ELF-1 (cell line): ENCODE measurements at places on chromosomes 5 and 9.

DNA sequence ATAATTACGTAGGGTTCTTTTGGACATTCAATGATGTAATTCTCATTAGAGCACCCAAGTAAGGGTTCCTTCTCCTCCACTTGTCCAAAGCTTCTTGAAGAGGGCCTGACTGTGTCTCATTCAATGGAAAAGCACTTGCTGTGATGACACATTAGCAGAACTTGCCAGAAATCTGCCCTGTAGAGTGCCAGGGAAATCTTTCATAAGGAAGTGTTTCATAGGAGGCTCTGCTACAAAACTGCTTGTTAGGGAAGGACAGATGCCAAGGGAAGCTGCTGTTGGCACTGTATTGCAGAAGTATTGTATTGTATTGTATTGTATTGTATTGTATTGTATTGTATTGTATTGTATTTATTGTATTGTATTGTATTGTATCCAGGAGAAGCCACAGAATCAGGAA, 45.5 kb upstream of the MPDZ start:
- DNase-seq: no peak

GRCh38 chr5:158099571-158100105, 240.7 kb upstream of the CLINT1 start:
- DNase-seq: no peak

GRCh38 chr9:90526386-90526785, 116.2 kb downstream of the DIRAS2 start:
- no peak for DNase-seq

DNA sequence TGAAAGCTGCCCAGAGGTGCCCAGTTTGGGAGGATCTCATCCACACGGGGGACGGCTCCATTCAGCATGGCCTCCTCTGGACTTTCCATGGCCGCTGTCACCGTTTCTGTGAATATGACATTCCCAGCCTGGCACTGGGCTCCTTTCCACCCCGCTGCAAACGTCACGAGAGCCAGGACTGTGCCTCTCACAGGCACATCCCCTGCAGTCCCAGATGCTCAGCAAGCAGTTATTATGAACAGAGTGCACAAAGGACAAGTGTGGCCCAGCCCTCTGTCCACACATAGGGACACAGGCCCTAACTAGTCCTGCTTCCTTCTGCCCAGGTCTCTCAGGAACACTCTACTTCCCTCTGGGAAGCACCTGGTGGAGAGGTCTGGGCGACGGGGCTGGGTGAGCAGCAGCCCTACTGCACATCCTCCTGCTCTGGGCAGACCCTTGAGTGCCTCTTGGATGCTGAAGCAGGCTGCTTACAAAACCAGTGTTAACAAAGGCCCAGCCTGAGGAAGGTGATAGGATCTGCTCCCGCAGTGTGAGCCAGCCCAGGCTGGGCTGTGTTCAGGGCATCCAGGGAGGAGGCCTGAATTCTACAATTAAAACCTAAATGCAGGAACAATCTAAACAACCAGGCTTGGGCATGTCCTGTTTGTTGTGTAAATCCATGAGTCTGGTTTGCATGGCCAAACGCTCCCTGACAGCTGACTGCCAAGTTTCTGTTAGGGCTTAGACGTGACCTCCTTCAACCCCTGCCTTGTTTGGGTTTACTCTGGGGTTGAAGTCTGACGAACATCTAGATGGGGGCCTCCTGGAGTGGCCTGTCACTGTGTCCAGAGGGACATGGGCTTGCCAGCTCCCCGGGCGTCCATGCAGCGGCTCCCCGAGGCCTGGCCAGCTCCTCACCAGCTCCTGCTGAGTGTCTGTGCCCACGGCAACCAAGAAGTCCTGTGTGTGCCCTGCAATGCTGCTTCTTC, 269.8 kb downstream of the GADD45G start:
- DNase-seq: peak; percentile 53

GRCh38 chr5:67335426-67335825, 138.8 kb upstream of the CD180 start:
- DNase-seq: no peak

DNA sequence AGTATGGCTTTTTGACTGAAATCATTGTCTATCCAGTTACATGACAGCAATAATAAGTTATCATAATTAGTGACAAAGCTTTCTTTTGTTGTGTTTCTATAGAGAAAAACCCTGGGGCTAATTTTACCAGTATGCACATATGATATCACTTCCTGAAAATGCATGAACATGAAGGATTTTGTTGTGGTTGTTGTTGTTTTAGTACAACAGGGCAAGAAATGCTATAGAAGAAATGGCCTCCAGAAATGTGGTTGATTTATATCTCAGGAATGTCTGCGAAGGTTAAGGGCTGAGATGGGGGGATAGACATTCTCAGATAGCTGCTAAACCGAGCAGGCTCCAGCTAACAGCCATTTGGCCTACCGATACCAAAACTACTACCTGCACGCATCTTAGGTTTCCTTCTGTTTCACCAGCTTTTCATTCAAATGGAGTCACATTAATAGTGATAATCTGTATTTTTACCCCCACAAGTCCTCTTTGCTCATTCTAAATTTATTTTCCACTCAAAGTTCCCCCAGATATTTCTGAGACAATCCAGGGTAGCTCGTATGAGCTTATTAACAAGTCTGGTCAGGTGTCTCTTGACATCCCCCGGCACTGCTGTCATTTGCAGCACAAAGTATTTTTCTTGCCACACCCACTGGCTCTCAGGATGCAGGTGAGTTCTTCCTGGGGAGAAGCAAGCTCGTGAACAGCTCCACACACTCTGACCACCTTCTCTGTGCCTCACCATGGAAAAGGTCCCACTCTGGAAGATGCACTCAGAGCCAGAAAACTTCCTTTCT, 232.4 kb upstream of the GAS1 start:
- DNase-seq: no peak

- DNase-seq: no peak
Measured at GRCh38 chr5:179120421-179120861, 60.3 kb downstream of the ZNF354C start.

GRCh38 chr9:114156657-114157421, 1.5 kb downstream of the COL27A1 start:
- peak; percentile 69 for DNase-seq

DNA sequence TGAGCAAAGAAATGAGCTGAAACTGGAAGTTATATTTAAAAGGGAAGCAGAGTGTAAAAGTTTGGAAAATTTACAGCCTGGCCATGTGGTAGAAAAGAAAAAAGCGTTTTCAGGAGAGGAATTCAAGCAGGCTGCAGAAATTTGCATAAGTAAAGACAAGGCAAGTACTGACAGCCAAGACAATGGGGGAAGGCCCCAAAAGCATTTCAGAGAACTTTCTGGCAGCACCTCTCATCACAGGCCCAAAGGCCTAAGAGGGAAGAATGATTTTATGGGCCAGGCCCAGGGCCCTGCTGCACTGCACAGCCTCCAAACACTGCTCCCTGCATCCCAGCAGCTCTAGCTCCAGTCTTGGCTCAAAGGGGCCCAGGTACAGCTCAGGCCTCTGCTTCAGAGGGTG, 169.7 kb downstream of the GLIS3 start:
- DNase-seq: peak; percentile 14

- DNase-seq: no peak
Measured at GRCh38 chr5:65742565-65743231, 20.7 kb downstream of the NLN start.

DNA sequence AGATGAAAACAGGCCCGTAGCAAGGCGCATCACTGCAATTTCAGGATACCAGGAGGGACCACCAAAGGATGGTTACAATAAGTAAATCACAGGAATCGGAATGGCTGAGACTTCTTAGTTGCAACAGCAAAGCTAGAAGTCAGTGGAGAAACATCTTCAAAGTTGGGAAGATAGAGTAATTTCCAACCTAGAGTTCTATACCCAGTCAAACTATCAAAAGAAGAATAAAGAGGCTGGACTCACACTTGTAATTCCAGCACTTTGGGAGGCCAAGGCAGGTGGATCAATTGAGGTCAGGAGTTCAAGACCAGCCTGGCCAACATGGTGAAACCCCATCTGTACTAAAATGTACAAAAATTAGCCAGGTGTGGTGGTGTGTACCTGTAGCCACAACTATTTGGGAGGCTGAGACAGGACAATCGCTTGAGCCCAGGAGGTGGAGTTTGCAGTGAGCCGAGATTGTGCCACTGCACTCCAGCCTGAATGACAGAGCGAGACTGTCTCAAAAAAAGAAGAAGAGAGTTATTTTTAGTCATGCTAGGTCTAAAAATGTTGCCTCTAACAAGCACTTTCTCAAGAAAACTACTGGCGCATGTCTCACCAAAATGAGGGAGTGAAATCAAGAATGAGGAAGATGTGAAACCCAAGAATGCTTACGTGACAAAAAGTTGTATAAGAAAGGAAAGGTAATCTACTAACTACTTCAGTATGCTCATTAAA, 267.7 kb downstream of the DENND1A start:
- no peak for DNase-seq

- no peak for DNase-seq
Measured at GRCh38 chr5:68482199-68482598, 266.6 kb downstream of the PIK3R1 start.

GRCh38 chr5:130222573-130222972, 318.3 kb downstream of the CHSY3 start:
- no peak for DNase-seq

DNA sequence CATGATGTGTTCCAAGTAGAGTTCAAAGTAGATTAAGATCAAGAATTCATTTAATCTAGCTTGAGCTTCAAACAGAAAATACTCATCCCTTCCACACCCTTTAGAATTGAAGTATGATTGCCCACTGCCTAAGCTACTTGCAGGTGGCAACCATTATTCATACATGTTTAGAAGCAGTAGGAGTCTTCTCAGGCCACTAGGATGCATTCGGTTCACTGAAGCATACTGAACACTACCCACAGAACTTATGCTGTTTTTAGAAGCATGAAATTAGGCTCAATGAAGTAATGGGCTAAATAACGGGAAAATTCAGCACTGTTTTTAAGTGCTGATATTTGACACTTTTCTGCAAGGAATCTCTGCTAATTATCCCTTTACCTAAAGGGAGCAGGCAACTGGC, 263.4 kb downstream of the DEPDC1B start:
- no peak for DNase-seq

DNA sequence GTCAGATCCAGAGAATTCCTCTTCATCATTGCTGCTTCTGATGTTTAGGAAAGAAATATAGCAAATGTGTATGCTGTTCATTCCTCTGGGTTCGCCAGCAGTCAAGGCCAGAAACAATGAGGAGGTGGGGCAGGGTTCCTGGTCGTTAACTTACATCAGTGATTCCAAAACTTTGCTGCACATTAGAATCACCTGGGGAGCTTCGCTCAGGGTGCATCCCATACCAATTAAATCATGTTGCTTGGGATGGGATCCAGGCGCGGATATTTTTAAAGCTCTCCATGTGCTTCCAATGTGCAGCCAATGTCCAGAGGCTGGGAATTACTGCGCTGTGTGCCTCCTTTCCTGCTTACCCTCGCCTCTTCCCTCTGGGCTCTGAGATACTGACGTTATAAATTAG, 227.9 kb upstream of the KLF9 start:
- DNase-seq: no peak

DNA sequence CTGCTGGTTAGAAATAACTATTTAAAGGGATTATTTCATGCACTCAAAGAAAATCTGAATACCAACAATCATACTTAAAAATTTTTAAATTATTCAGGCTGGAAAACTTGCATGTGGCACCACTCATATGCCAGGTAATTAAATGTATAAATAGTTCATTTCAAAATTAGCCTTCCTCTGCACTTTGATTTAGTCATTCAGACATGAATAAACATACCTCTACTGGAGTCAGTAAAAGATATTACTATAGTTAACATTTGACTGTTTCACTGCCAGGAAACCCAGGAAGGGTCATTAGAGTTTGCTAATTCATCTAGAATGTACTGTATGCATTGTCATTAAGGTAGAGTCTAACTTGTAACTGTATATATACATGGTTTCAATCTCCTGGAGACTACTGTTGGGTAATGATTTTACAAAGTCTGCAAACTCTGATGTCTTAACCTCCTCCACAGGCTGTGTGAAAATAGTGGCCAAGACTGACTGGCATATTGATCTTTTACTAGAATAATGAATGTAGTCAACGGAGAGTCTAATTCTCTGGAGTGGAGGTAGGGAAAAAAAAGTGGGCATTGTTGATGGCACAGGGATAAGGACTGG, 43.7 kb downstream of the TEX10 start:
- DNase-seq: no peak

GRCh38 chr5:14727428-14727865, 62.9 kb downstream of the OTULIN start:
- DNase-seq: peak; percentile 85

GRCh38 chr5:176629853-176630680, at the start of the genes EIF4E1B and SNCB:
Gene EIF4E1B (plus strand): TSS chr5:176630675. CDS start chr5:176642788, 12,113 bp downstream.
Gene SNCB (minus strand): TSS chr5:176630534. CDS start chr5:176629654, 880 bp downstream.
- DNase-seq: peak; percentile 59

DNA sequence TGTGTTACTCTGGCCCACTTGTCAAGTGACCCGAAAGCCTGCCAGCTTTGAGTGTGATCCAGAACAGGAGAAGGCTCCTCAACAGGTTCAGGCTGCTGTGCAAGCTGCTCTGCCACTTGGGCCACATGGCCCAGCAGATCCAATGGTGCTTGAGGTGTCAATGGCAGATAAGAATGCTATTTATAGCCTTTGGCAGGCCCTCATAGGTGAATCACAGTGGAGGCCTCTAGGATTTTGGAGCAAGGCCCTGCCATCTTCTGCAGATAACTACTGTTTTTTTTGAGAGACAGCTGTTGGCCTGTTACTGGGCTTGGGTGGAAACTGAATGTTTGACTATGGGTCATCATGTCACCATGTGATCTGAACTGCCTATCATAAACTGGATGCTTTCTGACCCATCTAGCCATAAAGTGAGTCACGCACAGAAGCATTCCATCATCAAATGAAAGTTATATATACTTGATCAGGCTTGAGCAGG, 180.8 kb downstream of the CARTPT start:
- no peak for DNase-seq

DNA sequence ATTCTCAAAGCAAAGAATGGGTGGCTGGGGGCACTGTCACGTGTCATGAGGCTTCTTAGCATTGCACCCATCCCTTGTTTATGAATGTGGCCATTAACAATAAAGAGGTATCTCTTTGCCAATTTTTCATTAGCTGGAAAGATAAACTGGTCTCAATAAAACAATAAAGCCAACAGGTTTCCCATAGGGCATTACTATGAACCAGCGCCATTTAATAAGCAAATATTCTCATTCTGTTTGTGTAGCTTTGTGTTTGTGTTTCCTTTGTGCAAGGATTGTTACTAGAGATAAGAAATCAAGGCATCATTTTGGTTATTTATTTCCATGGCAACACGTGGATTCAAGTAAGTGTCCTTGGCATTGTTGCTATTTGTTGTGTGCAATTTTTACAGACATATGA, 37.6 kb upstream of the CAST start:
- no peak for DNase-seq

- no peak for DNase-seq
Measured at GRCh38 chr5:157917491-157917890, 58.5 kb upstream of the CLINT1 start.

GRCh38 chr9:74412236-74412979, 84.7 kb upstream of the RORB start:
- no peak for DNase-seq
